ENCODE measurements at places on chromosomes 16 and 17.

DNA sequence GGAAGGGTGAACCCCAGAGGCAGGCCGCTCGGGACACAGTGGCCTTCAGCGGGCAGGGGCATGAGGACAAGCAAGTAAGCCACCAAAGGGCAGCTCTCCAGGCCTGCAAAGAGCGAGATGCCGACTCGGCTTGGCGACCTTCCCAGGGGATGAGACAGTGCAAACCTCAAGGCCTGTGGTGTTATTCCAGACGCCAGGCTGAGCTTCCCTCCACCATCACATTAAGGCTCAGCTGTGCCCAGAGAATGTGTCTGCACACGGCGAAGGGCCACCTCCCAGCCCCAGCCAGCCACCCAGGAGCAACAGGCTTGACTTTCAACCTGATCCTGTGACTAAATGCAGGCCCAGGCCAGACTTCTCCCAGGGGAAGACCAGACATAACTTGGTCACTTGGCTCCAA is 251.4 kb downstream of the SOX9 start:
- DNase-seq, result no peak

DNA sequence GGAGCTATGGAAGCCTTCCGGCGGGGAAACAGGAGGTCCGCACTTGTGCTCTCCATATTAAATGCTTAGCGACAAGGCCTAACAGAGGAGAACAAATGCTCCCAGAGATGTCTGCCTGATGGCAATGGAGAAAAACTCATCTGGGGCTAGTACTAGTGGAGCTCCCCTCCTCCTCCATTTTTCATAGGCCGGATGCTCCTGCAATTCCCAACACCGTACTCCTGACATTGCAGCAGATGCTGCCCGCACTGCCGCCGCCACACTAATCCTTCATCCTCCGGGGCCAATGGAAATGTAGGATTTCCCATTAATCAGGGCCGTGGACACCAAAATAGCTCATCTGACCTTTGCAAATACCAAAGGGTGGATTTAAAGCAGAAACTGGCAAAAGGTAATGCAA is 27.5 kb downstream of the TOM1L2 start:
- no peak for DNase-seq

DNA sequence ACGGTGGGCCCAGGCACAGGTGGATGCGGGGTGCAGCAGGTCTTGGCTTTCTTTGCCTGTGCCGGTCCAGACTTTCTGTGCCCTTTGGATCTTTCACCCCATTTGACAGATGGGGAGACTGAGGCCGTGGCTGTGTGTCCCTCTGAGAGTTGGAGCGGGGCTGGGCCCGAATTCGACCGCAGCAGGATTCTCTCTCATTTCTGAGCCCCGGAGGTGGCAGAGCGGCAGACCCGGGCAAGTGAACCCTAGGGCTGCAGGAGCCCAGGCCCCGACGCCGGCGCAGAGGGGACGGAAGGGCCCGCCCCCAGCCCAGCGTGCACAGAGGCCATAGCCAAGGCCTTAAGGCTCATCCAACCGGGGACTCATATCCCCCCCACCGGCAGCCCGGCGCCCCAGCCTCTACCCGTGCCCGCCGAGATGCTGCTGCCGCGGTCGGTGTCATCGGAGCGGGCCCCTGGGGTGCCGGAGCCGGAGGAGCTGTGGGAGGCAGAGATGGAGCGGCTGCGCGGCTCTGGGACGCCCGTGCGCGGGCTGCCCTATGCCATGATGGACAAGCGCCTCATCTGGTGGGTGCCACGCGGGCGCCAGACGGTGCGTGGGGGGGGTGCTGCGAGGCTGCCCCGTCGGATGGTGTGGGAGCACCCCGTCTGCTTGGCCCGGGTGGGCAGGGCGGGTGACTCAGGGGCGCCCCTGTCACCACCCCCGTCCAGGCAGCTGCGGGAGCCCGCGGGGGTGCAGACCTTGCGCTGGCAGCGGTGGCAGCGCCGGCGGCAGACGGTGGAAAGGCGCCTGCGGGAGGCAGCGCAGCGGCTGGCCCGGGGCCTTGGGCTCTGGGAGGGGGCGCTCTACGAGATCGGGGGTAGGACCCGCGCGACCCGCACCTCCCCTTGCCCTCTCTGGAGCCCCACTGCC is 857 bp downstream of the TMC8 start:
- DNase-seq, result peak; percentile 74

DNA sequence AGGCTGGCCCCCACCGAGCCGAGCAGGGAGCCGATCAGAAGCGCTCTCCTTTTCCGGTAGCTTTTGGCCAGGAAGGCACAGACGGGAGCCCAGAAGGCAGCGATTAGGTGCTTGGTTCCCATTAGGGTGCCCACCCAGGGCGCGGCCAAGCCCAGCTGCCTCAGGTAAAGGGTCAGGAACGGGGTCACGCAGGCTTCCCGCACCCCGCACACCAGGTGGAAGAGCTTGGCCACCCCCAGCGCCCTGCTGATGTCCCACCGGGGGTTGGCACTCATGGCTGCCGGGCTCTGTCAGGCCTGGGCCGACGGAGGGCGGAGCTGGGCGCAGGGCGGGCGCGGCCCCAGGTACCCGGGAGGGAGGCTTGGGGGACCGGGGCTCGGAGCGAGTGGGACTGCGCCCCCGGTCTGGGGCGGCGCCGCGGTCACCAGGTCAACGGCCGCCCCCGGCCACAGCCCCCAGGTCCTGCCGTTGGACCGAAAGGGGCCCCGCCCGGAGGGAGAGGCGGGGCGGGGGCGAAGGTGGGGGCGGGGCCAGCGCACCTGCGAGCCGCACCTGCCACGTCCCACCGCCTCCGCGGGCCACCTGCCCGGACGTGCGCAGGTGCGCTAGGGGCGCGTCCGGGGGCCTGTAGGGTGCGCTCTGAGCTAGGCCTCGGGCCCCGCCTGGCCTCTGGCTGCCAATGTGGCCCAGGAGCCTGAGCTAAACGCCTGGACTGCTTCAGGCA is at the start of gene MFSD6L:
TSS of gene MFSD6L (minus strand) at position 520 of the 724 bp plus-strand sequence. CDS start at position 275, 245 bp downstream.
- DNase-seq, result no peak
